Endothelial cell (in vitro differentiated cells): ENCODE measurements at places on chromosomes 12 and 14. TPM values are rescaled to one million over a fixed set of nuclear protein-coding genes. Genes with fewer than 3 reads are reported as not detected.

GRCh38 chr14:81153187-81153586 lies 67.6 kb downstream of the GTF2A1 start:
- no peaks in the 10 kb centered on the region for H3K4me1 ChIP-seq
- no peaks in the 10 kb centered on the region for H3K36me3 ChIP-seq
- DNase-seq = no peak
- H3K4me3 ChIP-seq = no peak overlapping the region
- no peaks in the 10 kb centered on the region for H3K27me3 ChIP-seq

FAM222A gene
- total RNA-seq = 14.2 TPM

CEBPE gene
- not detected for total RNA-seq

PZP gene
- 2.2 TPM for total RNA-seq

KRT82 gene
- total RNA-seq = not detected

NEDD8 gene
- 154 TPM for total RNA-seq

GNG2 gene
- total RNA-seq = 80.8 TPM

NR4A1 gene
- 1.0 TPM for total RNA-seq

DNA sequence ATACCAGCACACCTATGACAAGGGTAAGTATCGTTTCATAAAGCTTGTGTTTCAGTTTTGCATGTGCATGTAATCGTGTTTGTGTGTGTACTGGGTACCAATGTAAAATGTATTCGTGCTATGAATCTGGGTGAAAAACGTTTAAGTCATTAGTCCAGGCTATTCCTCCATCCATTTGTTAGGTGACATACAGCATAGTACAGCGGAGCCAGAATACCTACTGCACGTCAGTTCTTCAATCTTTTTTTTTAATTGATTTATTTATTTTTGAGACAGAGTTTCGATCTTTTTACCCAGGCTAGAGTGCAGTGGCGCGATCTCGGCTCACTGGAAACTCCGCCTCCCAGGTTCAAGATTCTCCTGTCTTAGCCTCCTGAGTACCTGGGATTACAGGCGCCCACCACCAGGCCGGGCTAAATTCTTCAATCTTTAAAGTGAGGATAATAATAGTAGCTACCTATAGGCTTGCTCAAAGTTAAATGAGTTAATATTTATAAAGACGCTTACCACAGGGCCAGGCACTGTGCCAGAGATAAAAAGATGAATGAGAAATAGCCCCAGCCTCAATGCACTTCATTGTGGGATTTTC lies 661 bp upstream of the RPS26 start:
- peaks cover 8% of the 10 kb centered on the region for H3K27me3 ChIP-seq
- peaks cover 22% of the 10 kb centered on the region for H3K4me1 ChIP-seq
- peaks cover 28% of the 10 kb centered on the region for H3K36me3 ChIP-seq

POU6F1 gene
- total RNA-seq = 10.8 TPM

MIP gene
- total RNA-seq = 0.10 TPM

DNA sequence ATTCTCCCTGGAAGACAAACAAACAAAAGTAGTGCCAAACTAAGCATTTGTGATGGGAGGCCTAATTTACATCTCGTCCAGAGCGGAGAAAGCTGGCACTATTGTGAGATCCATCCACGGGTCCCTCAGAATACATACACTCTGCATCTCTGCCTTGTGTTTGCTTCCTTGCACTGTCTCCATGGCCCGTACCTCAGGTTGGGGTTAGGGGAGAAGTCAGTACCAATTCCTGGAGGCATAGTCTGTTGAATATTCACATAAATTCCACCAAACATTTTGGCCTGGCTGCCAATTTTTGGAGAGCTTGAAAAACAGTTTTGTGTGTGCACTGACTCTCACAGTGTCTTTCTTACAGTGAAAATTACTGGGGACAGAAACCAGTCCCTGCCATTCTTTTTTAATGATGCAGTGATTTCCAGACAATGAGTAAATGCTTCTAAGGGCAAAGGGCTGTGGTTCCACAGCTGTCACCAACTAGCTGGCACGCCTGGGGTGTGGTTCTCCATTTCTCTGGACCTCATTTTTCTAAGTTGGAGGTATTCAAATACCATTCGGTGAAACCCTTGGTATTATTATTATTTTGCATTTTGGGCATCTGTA lies 119.7 kb upstream of the HIF1A start:
- peaks cover 1% of the 10 kb centered on the region for H3K4me1 ChIP-seq
- no peaks in the 10 kb centered on the region for H3K36me3 ChIP-seq

GRCh38 chr14:103052407-103052806 lies 4.9 kb downstream of the CDC42BPB start:
- H3K4me1 ChIP-seq = peaks cover 27% of the 10 kb centered on the region
- H3K27ac ChIP-seq = no peak overlapping the region
- DNase-seq = no peak
- no peaks in the 10 kb centered on the region for H3K27me3 ChIP-seq
- no peak overlapping the region for H3K4me3 ChIP-seq
- H3K36me3 ChIP-seq = peaks cover 11% of the 10 kb centered on the region

NEUROD4 gene
- not detected for total RNA-seq

GRCh38 chr12:106304797-106305196 lies 2.3 kb downstream of the TCP11L2 start:
- H3K4me1 ChIP-seq = peaks cover 11% of the 10 kb centered on the region
- peaks cover 20% of the 10 kb centered on the region for H3K27me3 ChIP-seq
- no peak overlapping the region for H3K27ac ChIP-seq
- H3K36me3 ChIP-seq = no peaks in the 10 kb centered on the region

DNA sequence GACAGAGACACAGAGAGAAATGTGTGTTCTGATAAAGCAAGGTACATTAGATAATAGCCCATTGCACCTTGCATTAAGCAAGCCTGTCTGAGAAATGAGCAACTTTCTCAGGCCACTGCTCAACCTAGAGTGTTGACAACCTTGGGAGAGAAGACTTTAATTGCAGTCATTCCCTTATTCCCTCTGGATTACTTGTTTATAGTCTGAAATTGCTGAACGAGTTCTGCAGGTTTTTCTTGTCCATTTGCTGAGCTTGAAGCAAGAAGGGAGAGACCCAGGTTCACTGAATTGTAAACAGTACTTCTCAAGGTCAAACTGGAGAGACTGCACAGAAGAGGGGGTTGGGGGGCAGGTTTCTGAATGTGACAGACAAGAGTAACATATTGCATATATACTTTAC lies 159.4 kb upstream of the PLEKHG7 start:
- no peaks in the 10 kb centered on the region for H3K36me3 ChIP-seq
- no peak overlapping the region for H3K27ac ChIP-seq
- no peaks in the 10 kb centered on the region for H3K27me3 ChIP-seq
- no peak for DNase-seq
- H3K4me3 ChIP-seq = no peak overlapping the region

DNA sequence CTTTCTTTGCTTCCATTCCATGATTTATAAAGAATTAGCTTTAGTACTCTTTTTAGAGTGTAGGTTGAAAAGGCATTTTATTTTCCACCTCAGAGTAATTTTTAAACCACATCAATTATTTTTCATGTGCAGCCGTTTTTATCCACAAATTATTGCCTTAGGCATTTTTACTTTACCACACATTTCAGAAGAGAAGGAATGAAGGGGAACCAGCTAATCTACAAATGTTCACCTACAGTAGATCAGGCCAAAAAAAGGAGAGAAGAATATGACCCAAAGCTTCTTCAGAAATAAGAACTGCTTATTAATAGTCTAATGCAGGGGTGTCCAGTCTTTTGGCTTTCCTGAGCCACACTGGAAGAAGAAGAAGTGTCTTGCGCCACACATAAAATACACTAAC lies 19.8 kb upstream of the NTN4 start:
- no peak overlapping the region for H3K4me3 ChIP-seq
- no peaks in the 10 kb centered on the region for H3K4me1 ChIP-seq
- H3K36me3 ChIP-seq = no peaks in the 10 kb centered on the region
- H3K27me3 ChIP-seq = no peaks in the 10 kb centered on the region
- no peak overlapping the region for H3K27ac ChIP-seq
- no peak for DNase-seq

- H3K27me3 ChIP-seq = no peaks in the 10 kb centered on the region
- H3K4me1 ChIP-seq = no peaks in the 10 kb centered on the region
- no peak for DNase-seq
- no peak overlapping the region for H3K4me3 ChIP-seq
- peaks cover 18% of the 10 kb centered on the region for H3K36me3 ChIP-seq
Measured at GRCh38 chr12:130147875-130148596, 14.2 kb upstream of the FZD10 start.

IL26 gene
- not detected for total RNA-seq

DNA sequence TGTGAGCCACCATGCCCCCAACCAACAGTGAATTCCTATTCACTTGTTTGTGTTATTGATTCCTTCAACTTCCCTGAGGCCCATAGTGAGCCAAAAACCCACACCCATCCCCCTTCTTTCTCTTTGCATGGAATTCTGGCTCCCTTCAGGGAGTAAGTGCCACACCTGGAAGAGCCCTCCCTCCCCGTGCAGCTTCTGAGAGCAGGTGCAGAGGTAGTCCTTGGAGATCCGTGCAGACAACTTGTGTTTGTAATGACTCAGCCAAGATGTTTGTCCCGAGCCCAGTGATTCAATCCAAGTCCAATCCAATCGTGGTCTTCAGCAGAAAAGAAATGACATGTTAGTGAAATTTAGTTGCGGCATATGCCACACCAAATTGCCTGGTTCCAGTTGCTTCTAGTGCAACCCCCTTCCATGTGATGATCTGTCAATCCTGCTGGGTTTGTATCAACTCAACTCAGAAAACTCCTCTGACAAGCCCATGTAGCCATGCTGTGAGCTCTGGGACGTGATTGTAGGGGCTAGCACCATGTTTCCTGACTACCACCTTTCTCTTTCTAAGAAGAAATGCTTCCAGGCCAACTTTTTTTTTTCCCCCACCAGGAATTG lies 27.5 kb downstream of the GPRC5A start:
- no peak for DNase-seq
- peaks cover 2% of the 10 kb centered on the region for H3K27me3 ChIP-seq

MORN3 gene
- total RNA-seq = 1.2 TPM

DNA sequence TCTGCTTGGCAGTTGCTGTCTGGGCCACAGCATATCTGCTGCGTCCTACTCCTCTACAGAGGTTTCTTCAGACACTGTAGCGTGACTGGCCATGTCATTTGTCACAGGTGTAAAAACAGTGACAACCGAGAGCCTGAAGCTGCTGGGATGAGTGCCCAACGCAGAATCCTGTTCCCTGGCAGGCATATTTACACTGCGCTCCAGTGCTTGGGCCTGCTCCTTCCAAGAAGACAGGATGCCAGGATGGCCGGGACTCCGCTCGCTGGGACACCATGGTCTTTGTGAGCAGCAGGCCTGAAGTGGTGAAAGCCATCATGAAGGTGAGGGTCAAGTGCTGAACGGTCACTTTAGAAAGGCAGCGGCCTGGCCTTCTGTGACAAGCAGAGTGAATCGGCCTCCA lies 171.4 kb downstream of the EMP1 start:
- H3K4me1 ChIP-seq = no peaks in the 10 kb centered on the region
- no peak overlapping the region for H3K27ac ChIP-seq
- no peak for DNase-seq
- H3K36me3 ChIP-seq = no peaks in the 10 kb centered on the region
- peaks cover 2% of the 10 kb centered on the region for H3K27me3 ChIP-seq
- H3K4me3 ChIP-seq = no peak overlapping the region

GRCh38 chr12:91361864-91362263 lies 179.2 kb upstream of the DCN start:
- H3K36me3 ChIP-seq = no peaks in the 10 kb centered on the region
- H3K27ac ChIP-seq = no peak overlapping the region
- DNase-seq = no peak
- H3K4me3 ChIP-seq = no peak overlapping the region
- no peaks in the 10 kb centered on the region for H3K27me3 ChIP-seq

TMPRSS12 gene
- total RNA-seq = not detected

- H3K4me1 ChIP-seq = peaks cover 12% of the 10 kb centered on the region
- peaks cover 4% of the 10 kb centered on the region for H3K36me3 ChIP-seq
- no peaks in the 10 kb centered on the region for H3K27me3 ChIP-seq
- DNase-seq = no peak
- H3K27ac ChIP-seq = peak overlapping the region; percentile 74
Measured at GRCh38 chr12:10362325-10362724, 27.5 kb downstream of the KLRK1 start.

GRCh38 chr14:23349156-23349845 lies 3.4 kb downstream of the SLC22A17 start:
- no peak for DNase-seq
- H3K4me3 ChIP-seq = no peak overlapping the region
- peaks cover 16% of the 10 kb centered on the region for H3K4me1 ChIP-seq
- H3K27me3 ChIP-seq = peaks cover 21% of the 10 kb centered on the region
- no peak overlapping the region for H3K27ac ChIP-seq

- DNase-seq = no peak
- H3K4me1 ChIP-seq = no peaks in the 10 kb centered on the region
- no peak overlapping the region for H3K4me3 ChIP-seq
- H3K36me3 ChIP-seq = no peaks in the 10 kb centered on the region
- H3K27me3 ChIP-seq = no peaks in the 10 kb centered on the region
- H3K27ac ChIP-seq = no peak overlapping the region
Measured at GRCh38 chr12:118299791-118300460, 72.8 kb downstream of the TAOK3 start.

- H3K27ac ChIP-seq = no peak overlapping the region
- peaks cover 4% of the 10 kb centered on the region for H3K4me1 ChIP-seq
- no peaks in the 10 kb centered on the region for H3K36me3 ChIP-seq
- DNase-seq = no peak
- peaks cover 1% of the 10 kb centered on the region for H3K27me3 ChIP-seq
Measured at GRCh38 chr14:67717048-67717447, 15.4 kb downstream of the RDH12 start.

RND1 gene
- total RNA-seq = 1.0 TPM

- H3K27ac ChIP-seq = no peak overlapping the region
- no peak for DNase-seq
- peaks cover 3% of the 10 kb centered on the region for H3K36me3 ChIP-seq
- no peaks in the 10 kb centered on the region for H3K27me3 ChIP-seq
Measured at GRCh38 chr14:71486279-71486678, 445.9 kb upstream of the RGS6 start.

GRCh38 chr12:2335513-2335912 lies 282.7 kb downstream of the CACNA1C start:
- DNase-seq = no peak
- H3K27ac ChIP-seq = no peak overlapping the region
- no peak overlapping the region for H3K4me3 ChIP-seq
- H3K4me1 ChIP-seq = peaks cover 28% of the 10 kb centered on the region

TMEM233 gene
- total RNA-seq = 7.2 TPM

HOTAIR gene
- 1.4 TPM for total RNA-seq

DNA sequence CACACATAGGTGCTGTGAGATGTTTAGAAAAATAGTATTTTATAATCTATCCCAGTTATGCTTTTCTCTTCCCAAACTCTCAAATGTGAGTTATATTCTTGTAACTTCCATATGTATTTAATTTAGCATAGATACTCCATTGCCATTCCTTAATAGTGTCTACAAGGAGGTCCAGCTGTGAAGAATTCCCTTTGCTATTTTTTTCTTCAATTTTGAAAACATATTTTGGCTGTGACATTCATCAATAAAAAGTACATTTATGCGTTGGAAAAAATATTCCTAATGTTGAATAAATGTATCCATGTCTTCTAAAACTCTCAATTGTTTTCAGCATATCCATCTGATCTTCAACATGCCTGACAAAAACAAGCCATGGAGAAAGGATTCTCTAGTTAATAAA lies 1402.0 kb upstream of the SEL1L start:
- H3K4me3 ChIP-seq = no peak overlapping the region
- no peak for DNase-seq
- no peaks in the 10 kb centered on the region for H3K36me3 ChIP-seq
- H3K4me1 ChIP-seq = no peaks in the 10 kb centered on the region
- no peak overlapping the region for H3K27ac ChIP-seq
- H3K27me3 ChIP-seq = no peaks in the 10 kb centered on the region

OTOGL gene
- total RNA-seq = 0.31 TPM
